Activated naive CD8-positive, alpha-beta T cell treated with anti-CD3 and anti-CD28 coated beads for 36 hours (primary cell): ENCODE measurements at places on chromosomes 2 and 18. TPM values are rescaled to one million over a fixed set of nuclear protein-coding genes. Genes with fewer than 3 reads are reported as not detected.

- H3K4me1 ChIP-seq = peaks cover 7% of the 10 kb centered on the region
- no peaks in the 10 kb centered on the region for H3K27me3 ChIP-seq
- no peaks in the 10 kb centered on the region for H3K36me3 ChIP-seq
- peak; percentile 12 for DNase-seq
- no peak overlapping the region for H3K27ac ChIP-seq
Observed at GRCh38 chr2:151237422-151238025, 24.1 kb downstream of the RBM43 start.

GRCh38 chr18:76518860-76519538, 24.0 kb upstream of the ZNF516 start:
- DNase-seq = no peak
- H3K36me3 ChIP-seq = no peaks in the 10 kb centered on the region
- H3K4me3 ChIP-seq = peak overlapping the region; percentile 55
- peaks cover 55% of the 10 kb centered on the region for H3K27me3 ChIP-seq
- H3K27ac ChIP-seq = no peak overlapping the region
- H3K4me1 ChIP-seq = peaks cover 15% of the 10 kb centered on the region

- H3K27ac ChIP-seq = no peak overlapping the region
- H3K4me1 ChIP-seq = no peaks in the 10 kb centered on the region
- no peaks in the 10 kb centered on the region for H3K36me3 ChIP-seq
- no peaks in the 10 kb centered on the region for H3K27me3 ChIP-seq
- no peak for DNase-seq
Observed at GRCh38 chr2:221203125-221203524, 369.0 kb downstream of the EPHA4 start.

DNA sequence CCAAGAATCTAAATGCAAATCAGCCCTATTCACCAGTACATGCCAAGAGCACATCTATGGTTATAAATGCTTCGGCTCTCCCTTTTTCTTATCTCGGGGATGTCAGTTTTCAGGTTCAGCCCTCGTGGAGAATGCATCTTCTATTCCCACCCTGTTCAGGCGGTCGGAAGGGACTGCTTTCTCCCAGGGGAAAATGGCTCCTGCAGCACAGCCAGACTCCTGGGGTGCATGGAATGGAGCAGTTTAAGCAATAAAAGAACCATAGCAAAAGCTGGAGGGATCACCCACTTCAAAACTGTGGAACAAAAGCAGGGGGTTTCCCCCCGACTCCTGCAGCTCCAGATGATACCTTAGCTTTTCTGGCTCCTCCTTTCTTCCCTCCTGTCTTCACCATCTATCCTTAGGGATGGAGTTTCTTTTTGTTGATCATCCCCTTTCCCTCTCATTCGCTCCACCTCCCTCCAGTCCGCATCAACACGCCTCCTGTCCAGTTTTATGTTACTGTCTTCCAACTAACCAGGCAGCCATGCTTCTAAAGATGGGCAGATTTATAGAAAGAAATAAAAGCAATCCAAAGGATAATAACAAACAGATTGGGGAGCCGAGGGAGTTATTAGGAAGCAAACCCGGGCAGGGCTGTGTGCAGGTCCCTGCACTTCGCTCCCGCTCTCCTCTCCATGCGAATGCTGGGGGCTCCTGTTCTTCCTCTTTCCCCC, 356.2 kb upstream of the SMIM21 start:
- H3K27ac ChIP-seq = no peak overlapping the region
- DNase-seq = no peak
- H3K4me1 ChIP-seq = no peaks in the 10 kb centered on the region
- no peak overlapping the region for H3K4me3 ChIP-seq
- peaks cover 24% of the 10 kb centered on the region for H3K27me3 ChIP-seq

DNA sequence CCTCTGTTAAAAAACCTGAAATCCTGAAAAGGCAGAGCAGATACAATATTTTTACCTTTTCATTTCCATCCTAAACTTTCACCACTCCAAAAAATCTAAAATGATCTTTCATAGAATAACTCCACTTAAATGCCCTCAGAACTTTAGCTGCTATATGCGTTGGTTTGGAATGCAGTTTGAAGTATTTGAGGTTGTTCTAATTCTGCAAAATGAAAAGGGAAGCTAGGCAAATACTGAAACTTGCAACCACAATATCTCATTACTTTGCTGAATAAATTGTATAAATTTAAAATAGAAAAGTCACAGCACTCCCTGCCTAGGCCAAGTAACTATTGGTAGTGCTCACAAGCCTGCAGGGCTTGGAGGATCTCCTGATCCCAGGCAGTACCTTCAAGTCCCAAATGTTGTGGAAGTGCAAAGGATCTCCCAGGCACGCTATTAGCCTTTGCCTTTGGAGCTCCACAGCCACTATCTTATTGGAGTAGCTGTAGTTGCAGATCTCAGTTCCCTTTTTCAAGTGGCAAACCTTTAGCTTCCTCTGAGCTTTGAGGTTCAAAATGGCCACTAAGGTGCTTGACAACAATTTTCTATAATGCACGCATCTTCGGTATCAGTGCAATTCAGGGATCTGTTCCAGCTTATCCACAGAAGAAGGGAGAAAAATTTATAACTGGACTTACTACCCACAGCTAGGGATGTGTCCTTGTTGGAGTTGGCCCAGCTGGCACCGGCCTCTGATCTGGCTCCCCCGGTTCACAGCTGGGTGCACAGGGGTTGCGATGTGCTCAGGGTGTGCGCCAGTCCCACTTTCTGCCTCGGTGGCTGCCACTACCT, 43.4 kb upstream of the ANKRD62 start:
- H3K27ac ChIP-seq = no peak overlapping the region
- H3K4me3 ChIP-seq = no peak overlapping the region
- peaks cover 6% of the 10 kb centered on the region for H3K27me3 ChIP-seq
- H3K4me1 ChIP-seq = no peaks in the 10 kb centered on the region
- no peak for DNase-seq

Gene IL36G
- total RNA-seq = not detected

Gene EDAR
- total RNA-seq = 0.16 TPM

Gene PARD3B
- 0.49 TPM for total RNA-seq
